ENCODE measurements at places on chromosomes 1 and 21.

DNA sequence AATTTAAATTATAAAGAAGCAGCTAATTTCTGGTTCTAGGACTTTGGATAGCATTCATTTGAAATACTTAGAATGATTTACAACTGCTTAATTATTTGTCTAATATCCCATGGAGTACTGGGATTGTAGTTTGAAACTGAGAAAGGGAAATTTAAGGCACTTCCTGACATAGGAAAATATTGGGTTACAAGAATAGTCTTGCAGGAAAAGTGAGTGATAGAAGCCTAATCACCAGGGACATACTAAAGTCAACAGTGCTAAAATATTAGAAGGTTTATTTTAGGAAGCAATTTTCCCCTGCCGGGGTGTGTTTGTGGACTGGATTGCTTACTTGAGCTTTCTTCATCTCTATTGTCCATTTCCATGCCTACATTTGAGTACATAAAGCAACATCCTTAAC lies 661.6 kb downstream of the ADGRL2 start:
- ATAC-seq: no peak

DNA sequence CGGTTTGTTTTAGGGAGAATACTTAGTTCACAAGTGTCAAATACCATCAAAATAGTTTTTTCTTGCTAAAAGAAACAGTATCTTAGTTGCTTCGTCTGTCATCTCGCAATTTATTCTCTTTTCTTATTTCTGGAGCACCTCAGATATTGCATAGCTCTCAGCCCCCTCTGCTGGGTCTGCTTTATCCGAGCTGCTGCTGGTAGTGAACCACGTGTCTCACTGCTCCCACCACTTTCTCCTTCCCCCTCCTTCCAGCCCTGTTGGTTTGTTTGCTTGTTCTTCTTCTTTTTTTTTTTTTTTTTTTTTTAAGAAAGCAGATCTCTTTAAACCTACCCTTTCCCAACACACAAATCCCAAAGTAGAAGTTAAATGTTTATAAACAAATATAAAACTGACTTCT lies 170.8 kb downstream of the EDEM3 start:
- ATAC-seq: no peak

GRCh38 chr21:35507181-35507759 lies 458.2 kb upstream of the RUNX1 start:
- no peak for ATAC-seq

- ATAC-seq: no peak
These were observed 66.7 kb downstream of the XCL1 start for GRCh38 chr1:168643152-168643551.

DNA sequence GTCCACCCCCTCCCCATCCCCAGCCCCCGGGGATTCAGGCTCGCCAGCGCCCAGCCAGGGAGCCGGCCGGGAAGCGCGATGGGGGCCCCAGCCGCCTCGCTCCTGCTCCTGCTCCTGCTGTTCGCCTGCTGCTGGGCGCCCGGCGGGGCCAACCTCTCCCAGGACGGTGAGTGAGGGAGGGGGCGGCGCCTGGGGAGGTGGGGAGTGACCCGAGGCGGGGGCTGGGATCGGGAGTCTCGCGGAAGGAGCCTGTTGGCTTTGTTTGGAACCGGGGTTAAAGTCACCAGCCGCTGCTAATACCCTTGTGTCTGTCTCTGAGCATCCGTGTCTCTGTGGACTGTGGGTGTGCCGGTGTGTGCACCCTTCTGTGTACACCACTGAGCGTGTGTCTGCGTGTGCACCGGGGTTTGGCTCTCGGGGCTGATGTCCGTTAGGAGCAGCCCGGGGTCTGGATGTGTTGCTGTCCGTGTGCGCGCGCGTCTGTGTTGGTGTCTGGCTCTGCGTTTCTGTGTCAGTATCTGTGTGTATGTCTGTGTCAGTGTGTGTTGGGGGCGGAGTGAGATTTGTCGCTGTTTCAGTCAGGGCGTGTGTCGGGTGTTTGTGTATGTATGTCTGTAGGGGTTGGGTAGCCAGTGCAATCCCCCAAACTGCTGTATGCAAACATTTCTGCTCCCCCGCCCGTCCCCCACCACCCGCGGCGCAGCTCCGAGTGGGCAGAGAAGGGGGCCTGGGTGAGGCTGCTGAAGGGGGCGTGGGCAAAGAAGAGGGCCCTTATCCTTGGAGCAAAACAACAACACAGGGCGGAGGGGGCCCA lies 480 bp downstream of the CADM3 start:
- ATAC-seq: peak; percentile 60

- peak; percentile 90 for ATAC-seq
These were observed 98.9 kb downstream of the LYST start for GRCh38 chr1:235767795-235768194.

- no peak for ATAC-seq
These were observed 32.5 kb downstream of the XKR8 start for GRCh38 chr1:27992276-27992675.

GRCh38 chr1:233647073-233647472 lies 33.2 kb downstream of the KCNK1 start:
- ATAC-seq: no peak

- ATAC-seq: peak; percentile 68
These were observed 34.4 kb downstream of the C21orf91 start for GRCh38 chr21:17784604-17785402.

DNA sequence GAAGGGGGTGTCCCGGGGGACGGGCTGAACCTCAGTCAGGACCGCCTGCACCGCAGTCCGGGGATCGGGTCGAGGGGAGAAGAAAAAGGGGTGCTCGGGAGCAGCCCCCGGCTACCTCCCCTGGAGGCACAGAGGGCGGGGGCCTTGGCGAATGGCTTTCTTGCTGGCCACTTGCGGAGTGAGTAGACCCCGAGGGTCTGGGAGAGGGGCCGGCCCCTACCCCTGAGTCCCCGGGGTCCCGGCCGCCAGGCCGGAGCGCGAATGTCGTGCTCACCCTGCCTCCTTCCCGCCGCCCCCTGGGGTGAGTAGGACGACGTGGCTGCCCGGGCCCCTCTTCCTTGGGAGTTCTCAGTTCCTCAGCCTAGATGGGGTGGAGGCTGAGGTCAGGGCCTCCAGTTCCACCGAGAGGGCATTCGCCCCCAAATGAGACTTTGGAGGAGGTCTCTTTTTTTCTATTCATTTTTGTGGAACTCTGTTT lies 113.0 kb downstream of the OSBPL9 start:
- ATAC-seq: peak; percentile 61

GRCh38 chr1:4700801-4701200 lies 46.4 kb downstream of the AJAP1 start:
- ATAC-seq: no peak

DNA sequence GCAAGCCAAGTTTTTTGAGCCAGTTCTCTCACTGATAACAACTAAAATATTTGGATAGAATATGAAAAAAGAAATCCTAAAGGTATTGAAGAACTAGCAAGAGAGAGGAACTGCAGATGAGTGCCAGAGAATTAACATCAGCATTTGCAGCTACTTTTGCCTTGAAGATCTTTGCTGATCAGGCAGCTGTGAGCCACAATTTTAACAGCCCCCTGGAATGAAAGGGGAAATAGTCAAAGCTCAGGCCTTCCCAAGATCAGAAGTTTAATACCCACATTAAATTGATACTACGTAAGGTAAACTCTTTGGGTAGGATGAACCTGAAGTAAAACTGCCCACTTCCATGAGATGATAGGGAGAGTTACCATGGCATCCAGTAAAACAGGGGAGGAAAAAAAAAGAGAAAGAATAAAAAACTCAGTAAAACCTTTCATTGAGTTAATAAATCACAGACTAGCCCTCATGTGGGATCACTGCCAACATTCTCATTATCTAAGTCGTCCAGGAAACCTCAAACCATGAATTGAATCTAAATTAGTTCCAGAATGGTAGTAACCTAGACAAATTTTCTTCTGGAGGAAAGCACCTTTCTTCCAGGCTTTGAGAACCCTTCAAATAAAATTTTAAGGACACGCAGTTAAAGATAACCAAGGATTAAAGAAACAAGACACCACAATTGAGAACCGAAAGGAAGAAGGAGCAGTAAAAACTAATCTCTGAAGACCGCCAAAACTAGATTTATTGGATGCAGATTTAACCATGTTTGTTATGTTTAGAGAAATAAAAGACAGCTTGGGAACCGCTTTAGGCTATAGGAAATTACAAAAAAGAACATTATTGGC lies 28.3 kb downstream of the SCP2 start:
- ATAC-seq: no peak

Measured in stimulated activated memory B cell treated with anti-CD40 and anti-IgM and Interleukin-4, amounts not matched to agents 10 μg/mL and 1 μg/mL and 100 μg/mL, for 72 hours (primary cell).